ENCODE measurements at places on chromosomes 16 and 17. TPM values are rescaled to one million over a fixed set of nuclear protein-coding genes. Genes with fewer than 3 reads are reported as not detected.

DNA sequence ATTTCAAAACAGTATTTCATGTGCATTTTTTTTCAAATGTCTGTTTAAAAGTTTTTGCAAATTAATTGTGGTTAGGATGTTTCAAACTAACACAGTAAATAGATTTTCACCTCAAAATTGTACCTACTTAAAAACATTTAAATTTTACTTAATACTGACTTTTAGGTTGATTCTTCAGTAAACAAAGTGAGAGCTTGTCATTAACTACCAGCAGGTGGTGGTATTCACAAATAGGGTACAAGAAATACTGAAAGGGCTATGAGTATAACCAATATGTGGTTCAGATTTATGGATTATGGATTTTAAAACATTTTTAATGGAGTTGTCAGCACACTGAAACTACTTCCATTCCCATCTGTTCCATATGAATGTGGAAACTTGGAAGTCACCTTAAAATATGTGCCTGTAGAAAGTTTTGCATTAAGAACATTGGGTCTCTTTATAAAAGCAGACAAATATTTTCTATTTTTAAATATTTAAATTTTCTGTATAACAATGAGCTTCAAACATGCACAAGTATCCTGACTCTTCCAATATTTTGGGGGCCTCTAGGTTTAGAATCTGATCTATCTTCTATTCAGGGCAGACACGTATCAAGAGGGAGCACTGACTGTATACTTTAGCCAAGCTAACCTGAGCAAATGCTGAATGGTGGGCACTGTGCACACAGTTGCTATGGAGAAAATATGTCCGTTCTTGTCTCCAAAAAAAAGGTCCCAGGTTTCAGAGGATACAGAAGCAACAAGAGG is 155.6 kb downstream of the SNX11 start:
- no peak for DNase-seq

GRCh38 chr16:83967838-83968305 is at the start of gene NECAB2:
NECAB2 (plus strand) TSS chr16:83968244; CDS start chr16:83968649, 405 bp downstream.
- peak; percentile 87 for DNase-seq

DNA sequence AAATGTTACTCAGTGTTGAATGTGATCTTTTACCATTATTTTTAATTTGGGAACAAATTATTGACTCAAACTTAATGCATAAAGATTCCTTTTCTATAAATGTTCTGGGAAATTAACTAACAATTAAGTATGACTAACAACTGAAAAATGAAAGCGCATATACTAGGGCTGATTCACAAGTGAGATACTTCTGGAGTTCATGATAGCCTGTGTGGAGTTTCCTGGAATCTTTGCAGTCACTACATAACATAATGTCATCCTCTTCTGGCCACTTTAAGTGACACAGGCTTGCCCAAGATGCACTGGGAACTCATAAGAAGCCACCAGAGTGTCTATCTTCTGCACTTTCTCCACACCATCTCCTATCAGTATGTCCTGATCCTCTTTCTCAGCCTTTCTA is 450.3 kb upstream of the CDH11 start:
- DNase-seq, result no peak

DNA sequence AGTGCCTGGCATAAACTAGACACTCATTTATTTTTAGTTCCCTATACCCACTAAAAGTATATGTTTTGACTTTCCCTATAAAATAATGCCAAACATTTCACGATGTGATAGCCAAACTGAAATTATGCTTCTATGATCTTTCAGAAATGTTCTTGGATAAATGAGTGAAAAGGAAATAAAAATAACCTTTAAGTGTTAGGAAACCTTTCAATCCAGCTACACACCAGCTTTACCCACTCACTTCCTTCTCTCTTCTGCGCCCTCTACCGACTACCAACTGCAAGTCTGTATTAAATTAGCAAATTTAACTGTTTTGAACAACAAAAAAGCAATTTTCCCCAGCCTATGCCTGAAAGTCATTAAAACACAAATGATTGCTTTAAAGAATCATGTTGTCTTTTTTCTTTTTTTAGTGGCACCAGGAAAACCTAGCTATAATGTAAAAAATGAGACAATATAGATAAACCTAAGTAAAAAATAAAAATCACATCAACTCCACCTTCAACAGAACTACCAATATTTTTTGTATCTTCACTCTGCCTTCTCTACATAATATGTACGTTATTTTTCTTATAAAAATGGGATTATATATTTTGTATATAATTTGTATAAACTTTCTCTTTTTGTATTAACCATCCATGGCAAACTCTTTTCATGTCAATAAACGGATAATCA is 13.2 kb upstream of the TMEM100 start:
- no peak for DNase-seq

DNA sequence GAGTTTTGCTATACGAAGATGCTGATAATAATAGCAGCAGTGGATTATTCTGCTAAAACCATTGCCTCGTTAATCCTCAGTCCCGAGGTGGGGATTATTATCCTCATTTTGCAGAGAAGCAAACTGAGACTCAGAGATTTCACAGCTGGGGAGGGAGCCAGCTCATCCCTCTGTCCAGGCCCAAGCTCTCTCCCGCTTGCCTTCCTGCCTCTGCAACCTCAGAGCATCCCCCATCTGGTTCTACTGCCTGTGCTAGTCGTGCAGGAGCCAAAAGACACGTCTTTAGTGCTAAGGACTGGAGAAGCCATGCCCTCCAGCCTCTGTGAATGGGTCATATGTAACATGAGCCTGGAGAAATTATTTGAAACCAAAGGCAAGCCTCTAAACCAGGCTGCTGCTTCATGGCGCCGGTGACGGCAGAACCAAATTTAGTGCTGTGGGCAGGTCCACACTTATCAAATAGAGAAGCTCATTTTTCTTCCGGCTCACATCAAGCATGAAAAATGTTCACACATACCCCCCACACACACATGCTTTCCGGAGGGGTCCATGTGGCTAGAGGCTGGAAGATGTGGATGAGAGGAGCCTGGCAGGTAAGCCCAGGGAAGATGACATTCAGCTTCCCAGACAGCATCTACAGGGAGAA is 13.5 kb downstream of the MAPT start:
- DNase-seq, result no peak

- no peak for DNase-seq
Measured at GRCh38 chr16:56989988-56990387, 631 bp downstream of the NLRC5 start.

DNA sequence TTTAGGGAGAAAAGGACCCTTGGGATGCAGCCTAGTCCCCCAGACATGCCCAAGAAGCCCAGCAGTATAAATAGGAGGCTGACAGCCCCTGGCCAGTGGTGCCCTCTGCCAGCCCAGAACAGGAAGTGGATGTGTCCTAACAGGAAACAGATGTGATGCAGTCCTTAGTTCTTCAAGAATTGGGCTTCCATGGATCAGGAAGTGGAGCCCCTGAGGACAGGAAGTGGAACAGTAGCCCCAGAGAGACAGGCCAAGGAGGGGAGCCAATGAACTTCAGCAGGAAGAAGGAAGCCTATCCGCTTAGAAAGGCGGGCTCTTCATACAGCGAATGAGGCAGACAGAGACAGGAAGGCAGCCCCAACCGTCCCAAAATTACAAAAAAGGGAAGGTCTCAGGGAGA is 7.2 kb downstream of the CTF1 start:
- no peak for DNase-seq

DNA sequence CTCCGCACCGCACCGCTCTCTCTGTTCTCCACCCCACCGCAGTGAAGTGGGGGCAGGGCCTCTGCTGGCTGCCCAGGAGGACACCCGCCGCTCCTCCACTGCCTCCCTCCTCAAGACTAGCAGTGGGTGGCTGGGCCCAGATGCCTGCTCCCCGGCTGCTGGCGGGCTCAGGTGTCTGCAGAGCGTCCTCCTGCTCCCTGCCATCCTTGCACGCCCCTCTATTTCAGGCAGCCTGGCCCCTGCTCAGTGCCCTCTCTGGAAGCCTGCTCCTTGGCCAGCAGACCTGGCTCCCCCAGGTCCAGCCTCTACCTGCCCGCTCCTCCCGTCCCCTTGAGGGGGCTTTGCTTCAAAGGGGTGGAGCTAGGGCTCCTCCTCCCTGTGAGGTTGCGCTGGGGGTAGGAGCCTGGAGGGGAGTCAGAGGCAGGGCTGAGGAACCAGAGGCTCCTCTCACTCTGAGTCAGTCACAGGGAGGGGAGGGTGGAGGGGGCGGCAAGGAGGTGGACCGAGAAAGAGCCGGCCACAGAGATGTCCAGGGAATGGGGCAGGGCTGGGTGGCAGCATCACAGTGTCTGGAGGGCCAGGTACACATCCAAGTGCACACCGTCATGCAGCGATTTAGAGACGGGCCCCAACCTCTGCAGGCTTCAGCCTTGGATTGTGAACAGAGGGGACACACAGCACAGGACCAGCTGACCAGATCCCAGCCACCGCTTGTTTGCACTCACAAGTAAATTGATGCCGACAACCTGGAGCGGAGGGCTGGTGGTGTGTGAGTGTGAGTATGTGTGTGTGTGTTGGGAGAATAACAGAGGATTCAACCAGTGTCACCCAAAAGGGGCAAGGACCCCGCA is 9.8 kb upstream of the TMEM92 start:
- DNase-seq, result peak; percentile 75

GRCh38 chr17:65572581-65573281 is 11.3 kb upstream of the AXIN2 start:
- DNase-seq, result no peak

- no peak for DNase-seq
Measured at GRCh38 chr16:22071331-22071910, 20.9 kb upstream of the VWA3A start.

ZG16B gene
- not detected for total RNA-seq

ABCA8 gene
- 25.4 TPM for total RNA-seq

KDM6B gene
- total RNA-seq, result 22.1 TPM

Data from cardiac septum (tissue), 1 donor.